NCI-H1436 treated with DMSO at 0.1 percent for 48 hours (cell line): ENCODE measurements at places on chromosomes 5 and 9.

- no peak for DNase-seq
Observed at GRCh38 chr9:132199056-132199455, 37.2 kb downstream of the NTNG2 start.

DNA sequence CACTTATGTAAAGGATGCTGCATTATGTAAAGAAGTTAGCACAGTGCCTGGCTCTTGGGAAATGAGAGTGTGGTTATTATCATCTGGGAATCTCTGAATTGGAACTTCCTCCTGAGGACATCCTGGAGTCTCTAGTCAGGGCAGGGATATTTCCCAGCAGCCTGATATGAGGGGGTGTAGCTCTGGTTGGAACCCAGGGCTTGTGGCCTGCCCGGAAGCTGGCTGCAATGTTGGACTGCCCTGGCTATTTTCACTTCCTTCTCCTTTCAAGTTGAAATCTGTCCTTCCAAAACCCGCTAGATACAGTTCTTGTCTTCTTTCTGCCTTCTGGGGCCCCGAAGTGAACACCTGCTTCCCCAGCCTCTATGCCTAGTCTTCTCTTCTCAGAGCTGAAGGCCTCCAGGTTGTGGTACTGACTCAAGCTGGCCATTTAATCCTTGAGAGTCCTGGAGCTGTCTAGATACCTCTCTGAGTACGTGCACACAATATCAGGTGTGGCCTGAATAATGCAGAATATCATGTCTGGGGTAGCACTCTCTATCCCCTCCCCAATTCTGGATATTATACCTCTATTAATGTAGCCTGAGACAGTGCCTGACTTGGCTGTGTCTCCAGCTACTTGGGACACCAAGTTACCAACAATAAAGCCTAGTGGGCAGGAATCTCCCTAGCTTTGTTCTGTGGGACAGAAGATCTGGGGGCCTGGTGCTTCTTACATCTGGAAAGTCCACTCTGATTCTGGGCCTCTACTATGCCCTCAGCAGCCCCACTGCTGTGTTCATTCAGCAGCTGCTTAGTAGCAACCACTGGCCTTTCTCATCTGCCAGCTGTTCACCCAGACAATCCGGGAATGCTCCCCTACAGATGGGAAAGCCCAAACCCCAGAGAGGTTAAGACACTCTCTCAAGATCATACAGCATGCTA, 45.0 kb downstream of the SLC6A7 start:
- no peak for DNase-seq

DNA sequence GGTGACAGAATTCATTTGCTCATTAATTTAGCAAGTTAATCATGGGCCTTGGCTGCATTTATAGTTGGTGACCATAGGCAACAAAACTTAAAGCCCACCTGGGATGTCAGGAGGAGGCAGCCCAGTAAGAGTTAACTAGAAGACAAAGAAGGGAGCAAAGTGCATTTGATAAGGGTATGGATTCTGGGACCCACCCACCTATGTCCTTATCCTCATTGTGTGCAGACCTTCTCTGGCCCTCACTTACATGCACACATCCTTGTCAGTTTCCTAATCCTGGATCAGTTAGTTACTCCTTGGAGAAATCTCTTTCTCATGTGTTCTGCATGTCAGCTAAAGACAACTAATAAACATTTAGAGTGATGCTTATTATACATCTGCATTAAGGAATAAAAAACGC, 24.6 kb downstream of the MEF2C start:
- no peak for DNase-seq

DNA sequence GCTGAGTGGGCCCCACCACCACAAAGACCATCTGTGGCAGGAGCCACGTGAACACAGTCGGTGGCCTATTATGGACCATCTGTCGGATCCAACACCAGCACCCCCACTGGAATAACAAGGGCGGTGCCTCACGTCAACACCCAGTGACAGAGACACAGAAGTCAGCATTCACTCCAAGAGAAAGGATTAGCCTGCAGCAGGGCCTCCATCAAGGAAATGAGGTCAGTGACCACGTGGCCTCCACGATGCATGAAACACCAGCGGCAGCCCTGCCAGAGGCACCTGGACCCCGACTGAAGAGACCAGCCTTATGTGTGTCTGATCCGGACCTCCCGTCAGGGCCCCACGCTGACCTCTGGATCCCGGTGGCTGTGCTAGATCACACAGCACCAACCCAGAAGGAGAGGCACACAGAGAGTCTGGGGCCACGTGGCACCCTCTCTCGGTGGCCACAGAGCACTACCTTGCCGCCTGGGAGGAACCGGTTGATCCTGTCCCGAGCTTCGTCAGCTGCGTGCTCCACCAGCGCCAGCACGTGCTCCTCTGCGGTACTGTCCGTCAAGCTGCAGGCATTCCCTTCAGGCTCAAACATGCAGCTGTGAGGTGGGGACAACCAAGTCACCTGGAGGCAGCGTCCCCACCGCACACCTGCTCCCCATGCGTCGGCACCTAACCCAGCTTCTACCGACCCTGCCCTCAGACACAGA, 9.0 kb downstream of the BRD9 start:
- no peak for DNase-seq
